ENCODE measurements at places on chromosomes 12 and 14.

GRCh38 chr14:101233021-101233366 is 328.3 kb upstream of the DIO3 start:
- no peak for DNase-seq

- DNase-seq = no peak
Observed at GRCh38 chr12:108856170-108856427, 1.3 kb downstream of the SSH1 start.

DNA sequence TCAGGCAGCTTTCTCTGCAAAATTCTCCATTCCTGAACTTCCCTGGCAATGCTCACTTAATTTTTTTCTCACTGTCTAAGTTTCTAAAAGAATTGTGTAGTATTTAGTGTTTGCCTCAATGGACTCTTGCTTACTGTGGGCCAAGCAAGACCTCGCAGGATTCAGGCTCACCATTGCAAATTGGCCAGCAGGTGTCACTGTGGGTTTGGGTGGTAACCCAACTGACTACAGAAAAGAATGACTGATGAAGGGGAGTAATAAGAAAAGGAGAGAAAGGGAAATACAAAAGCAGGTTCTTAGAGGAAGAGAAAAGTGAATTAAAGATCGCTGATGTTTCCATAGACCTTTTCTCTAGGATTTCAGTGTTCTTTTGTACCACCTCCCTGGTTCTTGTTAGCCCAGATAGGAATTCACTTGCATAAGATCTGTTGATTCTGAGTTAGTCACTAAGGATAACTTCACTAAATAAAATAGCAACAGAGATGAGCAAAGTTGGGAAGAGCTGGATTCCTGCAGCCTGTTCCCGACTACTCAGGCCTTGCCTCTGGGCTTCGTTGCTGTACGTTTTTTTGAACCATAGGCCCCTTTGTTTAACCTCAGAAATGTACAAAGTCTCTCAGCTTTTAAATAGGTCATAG is 386.5 kb upstream of the DDHD1 start:
- peak; percentile 71 for DNase-seq

- peak; percentile 63 for DNase-seq
Observed at GRCh38 chr14:69460093-69460701, 24.3 kb upstream of the PLEKHD1 start.

GRCh38 chr12:101609198-101609597 is 14.4 kb downstream of the MYBPC1 start:
- no peak for DNase-seq

DNA sequence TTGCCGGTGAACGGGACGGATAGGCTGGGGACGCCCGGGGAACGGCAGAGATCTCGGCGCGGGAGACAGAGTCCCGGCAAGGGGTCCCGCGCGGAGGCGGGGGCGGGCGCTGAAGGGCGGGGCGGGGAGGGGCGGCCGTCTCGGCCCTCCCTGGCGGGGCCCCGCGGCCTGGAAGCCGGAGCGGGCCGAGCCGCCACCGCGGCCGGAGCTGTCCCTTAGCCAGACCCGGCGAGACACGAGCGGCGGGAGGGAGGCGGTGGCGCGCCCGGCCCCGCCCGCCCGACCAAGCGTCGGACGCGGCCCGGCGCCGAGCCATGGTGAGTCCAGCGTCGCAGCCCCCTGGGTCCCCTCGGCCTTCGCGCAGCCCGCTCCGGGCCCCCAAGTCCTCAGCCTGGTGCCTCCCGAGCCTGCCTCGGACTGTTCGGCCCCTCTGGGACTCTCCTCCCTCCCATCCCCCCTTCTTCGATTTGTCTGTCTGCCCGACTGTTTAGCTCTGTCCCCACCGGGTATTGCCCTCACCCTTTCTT is at the start of gene ARHGEF40:
Gene ARHGEF40 (plus strand): TSS at position 222 of the 527 bp plus-strand sequence. CDS start 93 bp downstream, at position 315.
- no peak for DNase-seq

GRCh38 chr12:118734266-118734665 is 247.1 kb upstream of the SRRM4 start:
- DNase-seq = no peak

DNA sequence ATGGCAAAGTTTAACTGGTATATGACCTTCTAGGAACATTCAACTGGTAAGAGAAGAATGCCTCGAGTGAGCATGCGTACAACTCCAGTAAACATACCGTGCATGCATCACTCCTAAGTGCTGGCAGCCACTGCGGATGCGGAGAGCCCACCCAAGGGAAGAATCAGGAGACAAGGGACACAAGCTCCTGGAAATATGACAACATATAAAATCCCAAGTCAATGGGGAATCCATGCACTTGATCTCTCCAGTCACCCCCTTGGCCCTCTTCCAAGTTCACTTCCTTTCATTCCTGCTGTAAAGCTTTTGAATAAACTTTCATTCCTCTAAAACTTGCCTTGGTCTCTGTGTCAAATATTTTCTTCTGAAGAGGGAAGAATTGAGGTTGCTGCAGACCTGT is 168.7 kb upstream of the TMCC3 start:
- no peak for DNase-seq

DNA sequence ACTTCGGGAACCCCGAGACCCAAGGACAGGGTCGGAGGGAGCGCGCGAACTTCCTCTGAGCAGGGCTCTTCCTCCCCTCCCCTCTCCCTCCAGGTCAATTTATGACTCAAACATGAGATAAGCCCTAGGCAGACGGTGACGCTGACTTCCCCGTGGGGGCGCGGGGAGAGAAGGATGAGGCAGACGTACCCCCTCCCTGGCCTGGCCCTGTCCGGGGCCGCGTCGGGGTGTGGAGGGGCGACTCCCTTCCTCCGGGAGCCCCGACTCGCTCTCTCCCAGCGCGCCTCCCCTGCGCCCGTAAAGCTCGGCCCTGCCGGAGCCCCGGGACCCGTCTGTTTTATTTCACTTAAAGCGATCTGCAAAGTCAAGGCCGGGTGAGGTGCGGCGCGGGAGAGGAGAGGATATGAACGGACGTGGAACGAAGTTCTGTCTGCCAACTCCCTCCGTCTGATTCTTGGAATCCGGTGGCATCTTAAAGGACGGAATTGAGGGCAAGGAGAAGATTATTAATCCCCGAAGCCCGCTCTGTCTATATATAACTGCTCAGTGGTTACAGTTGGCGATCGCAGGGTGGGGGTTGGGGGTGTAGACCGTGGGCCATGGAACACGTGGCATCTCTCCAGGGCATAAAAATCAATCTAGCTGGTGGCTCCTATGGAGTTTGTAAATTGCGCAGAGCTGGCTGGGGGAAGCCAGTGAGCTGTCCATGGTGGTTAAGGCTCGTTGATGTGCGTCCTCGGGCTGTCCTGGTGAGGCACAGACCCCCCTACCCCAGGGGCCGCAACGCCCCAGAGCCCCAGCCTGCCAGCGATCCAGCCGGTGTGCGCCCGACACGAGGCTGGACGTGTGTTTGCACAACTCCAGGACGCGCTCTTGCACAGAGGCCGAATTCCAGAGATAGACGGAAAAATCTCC is 2.9 kb upstream of the PTHLH start:
- no peak for DNase-seq

GRCh38 chr12:29582146-29582545 is 84.7 kb upstream of the OVCH1 start:
- no peak for DNase-seq

- DNase-seq = no peak
Observed at GRCh38 chr14:73731111-73731510, 16.9 kb upstream of the PNMA1 start.

GRCh38 chr14:26328791-26329190 is 269.0 kb downstream of the NOVA1 start:
- DNase-seq = no peak

GRCh38 chr12:66603981-66604479 is 74.8 kb downstream of the GRIP1 start:
- no peak for DNase-seq

GRCh38 chr14:32329146-32329545 is at the start of gene AKAP6:
Gene AKAP6, plus strand, starts transcription at chr14:32329298. Its CDS starts 104,196 bp downstream, at chr14:32433494.
- no peak for DNase-seq

DNA sequence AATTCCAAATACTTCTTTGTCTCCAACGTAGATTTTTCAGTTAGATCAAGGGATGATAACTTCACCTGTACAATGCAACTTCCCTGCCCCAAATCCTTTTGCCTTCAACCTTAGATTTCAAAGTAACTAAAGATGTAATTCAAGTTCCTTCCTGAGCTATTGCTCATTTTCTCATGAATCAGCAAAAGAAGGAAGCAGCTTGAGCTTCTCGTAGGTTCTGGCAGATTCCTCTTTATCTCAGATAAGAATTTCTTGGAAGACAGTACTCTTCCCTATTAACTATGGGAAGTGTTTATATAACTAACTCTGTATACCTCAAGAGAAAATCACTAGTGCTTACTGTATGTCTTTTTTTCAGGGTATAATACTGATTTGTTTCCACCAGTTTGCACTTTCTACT is 203.8 kb downstream of the RASSF9 start:
- DNase-seq = no peak

DNA sequence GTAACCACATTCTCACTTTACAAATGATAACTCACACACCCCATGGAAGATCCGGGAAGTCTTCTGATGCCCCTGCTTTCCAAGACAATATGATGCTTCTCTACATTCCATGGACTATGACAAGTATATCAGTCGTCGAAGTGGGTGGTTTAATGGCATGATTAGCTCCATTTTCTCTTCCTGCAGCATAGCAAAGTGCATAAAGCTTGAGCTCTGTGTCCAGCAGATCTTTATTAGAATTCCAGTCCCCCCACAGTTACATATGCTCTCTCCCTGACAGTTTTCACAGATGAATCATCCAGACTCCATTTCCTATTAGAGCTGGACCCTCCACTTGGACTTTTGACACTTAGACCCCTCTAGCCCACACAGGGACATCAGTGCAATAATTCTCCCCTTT is 174.9 kb downstream of the BCAT1 start:
- no peak for DNase-seq

DNA sequence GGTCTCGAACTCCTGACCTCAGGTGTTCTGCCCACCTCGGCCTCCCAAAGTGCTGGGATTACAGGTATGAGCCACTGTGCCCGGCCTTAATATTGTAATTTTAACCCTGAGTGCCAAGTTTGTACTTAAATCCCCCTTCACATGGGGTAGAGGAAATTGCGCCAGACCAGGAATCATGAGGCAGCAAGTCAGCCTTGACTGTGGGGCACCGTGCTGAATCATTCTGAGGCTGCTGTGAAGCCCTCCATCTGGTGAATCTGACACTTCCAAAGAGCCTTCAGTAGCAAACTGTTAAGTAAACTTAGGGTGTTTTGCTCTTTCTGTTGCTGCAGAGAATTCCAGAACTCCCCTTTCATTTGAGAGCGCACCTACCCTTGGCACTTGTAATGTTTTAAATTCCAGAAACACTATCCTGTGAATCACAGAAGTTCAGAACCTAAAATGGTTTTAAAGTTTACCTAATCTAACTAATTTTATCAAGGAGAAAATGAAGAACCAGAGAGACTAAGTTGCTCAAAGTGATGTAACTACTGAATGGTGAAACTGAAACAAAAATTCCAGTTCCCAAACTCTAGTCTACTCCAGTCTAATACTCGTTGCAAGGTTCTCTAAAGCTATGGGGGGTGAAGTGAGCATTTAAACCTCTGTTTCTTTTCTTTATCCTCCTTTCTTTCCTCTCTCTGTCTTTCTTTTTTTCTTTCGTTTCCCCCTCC is 7.5 kb downstream of the HEBP1 start:
- no peak for DNase-seq

DNA sequence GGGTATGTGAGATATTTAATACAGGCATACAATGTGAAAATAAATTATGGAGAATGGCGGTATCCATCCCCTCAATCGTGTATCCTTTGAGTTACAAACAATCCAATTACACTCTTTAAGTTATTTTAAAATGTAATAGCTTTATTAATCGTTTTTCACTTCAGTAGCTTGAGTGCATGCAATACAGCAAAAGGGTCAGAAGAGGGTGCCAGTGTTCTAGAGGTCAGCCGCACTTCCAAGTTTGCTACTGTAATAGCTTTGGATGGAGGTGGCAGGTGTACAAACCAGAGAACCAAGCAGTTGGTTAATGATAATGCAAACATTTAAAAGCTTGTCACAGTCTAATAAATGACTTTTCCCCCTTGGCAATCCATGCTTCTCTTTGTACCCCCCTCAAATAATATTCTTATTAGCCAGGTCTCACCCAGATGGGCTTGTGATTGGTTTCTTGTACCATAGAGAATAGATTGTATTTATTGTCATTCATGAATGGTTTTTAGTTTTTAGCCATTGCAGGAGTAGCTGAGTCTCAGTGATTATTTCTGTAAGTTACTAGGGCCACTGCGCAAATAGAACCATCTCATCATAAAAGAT is 127.0 kb downstream of the ERC1 start:
- DNase-seq = peak; percentile 59

DNA sequence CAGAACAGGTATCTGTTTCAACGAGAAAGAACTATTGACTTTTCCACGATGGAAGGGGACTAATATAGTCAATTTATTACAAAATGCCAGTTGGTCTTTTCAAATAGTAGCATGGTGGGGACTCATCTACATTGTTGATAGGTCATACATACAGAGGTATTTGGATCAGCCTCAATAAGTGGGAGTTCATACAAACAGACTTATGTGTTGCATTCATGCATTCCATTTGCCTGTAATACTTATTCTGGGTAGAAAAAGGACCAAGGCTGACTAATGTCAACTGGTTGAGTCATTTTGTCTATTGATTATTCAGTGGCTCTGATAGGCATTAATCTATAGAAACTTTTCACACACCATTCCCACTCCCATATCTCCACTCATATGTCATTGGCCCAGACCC is 41.5 kb upstream of the GLIPR1 start:
- no peak for DNase-seq
